ENCODE measurements at places on chromosomes 3 and 15.

DNA sequence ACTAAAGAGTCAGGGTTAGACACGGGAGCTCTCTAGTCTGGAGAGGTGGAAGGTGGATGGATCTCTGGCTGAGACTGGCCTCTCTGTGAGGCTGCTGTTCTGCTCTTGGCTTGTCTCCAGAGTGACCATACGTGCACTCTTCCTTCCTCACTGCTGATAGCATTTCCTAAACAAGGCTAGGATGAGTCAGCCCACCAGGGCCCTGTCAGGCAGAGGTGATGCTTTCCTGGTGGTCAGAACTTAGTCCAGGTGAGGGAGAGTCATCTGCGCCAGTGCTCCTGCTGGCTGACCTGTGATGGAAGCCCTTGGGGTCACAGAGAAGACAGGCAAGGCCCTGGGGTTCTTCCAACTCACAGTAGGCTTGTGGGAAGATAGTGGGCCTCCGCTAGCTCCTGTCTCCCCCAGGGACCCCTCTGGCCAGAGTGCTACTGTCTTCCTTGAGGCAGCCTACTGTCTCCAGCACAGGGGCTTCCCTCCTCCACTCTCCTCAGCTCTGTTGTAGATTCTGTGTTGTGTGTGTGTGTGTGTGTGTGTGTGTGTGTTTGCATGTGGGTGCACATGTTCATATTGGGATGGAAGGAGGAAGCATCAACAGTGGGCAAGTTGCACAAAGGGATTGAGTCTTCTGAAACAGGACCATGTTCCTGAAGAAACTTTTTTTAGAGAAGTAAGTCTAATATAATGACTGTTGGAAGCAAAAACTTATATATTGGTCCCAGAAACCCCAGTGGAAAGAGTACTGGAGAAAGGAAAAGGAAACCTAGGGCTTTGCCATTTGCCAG lies 16.5 kb downstream of the ALPK3 start:
- no peak for DNase-seq

- DNase-seq, result no peak
Observed at GRCh38 chr15:26179906-26180305, 316.8 kb upstream of the ATP10A start.

GRCh38 chr3:52345521-52346109 lies 29.5 kb downstream of the DNAH1 start:
- DNase-seq, result no peak

DNA sequence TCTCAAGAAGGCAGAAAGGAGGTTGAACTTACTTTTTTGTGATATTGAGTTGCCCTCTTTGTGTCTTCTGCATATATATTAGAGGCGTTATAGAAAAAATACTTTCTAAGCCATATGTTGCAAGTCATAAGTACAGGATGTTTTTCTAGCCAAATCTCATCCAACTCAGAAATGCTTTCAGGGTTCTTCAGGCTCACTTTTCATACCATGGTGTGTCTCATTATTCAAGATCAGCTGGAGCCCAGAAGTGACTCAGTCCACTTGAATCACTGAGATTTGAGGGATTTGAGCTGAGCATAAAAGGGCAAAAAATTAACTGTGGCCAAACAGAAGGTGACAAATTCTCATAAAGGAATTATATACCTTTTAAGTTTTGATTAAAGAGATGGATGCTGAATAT lies 157.3 kb downstream of the WNT5A start:
- no peak for DNase-seq

- no peak for DNase-seq
Observed at GRCh38 chr3:119418641-119419040, 44.8 kb downstream of the TMEM39A start.

GRCh38 chr3:11507719-11508118 lies 136.0 kb downstream of the VGLL4 start:
- DNase-seq, result no peak

- DNase-seq, result no peak
Observed at GRCh38 chr15:86645925-86646500, 566.3 kb downstream of the AGBL1 start.

DNA sequence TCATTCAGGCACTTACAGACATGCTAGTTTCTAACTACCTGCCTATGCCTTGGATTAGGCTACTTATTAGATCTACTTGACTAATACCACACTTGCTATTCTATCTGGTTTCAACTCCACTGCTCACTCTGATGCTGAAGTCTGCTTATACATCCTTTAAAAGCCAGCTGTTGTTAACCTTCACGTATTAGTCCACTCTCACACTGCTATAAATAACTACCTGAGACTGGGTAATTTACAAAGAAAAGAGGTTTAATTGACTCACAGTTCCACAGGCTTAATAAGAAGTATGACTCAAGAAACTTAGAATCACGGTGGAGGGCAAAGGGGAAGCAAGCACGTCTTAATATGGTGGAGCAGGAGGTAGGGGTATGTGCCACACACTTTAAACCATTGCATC lies 47.7 kb upstream of the ANKRD28 start:
- no peak for DNase-seq

DNA sequence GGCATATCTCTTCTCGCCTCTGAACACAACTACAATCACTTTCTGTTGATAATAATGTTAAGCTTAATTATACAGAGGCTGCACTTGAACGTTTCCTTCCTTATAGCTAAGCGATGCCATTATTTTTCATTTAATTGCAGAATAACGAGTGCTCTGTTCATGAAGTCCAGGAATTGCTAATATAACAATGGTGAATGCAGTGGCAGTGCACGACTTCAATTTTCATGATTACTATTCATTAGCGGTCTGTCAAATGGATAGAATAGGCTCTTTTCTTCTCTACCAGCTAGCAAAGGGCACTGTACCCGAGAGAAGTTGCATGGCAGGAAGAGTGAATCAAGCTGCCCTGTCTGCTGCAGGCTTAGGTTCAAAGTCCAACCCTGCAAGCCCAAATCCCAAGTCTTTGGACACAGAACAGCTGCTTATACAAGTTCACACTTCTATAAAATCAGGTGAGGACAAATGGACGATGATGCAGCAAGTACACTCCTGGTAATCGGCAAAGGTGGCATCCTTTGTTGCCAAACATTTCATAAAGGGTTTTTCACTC lies 75.6 kb downstream of the PDZRN3 start:
- no peak for DNase-seq

- no peak for DNase-seq
Observed at GRCh38 chr3:127779747-127780146, 42.6 kb downstream of the MGLL start.

DNA sequence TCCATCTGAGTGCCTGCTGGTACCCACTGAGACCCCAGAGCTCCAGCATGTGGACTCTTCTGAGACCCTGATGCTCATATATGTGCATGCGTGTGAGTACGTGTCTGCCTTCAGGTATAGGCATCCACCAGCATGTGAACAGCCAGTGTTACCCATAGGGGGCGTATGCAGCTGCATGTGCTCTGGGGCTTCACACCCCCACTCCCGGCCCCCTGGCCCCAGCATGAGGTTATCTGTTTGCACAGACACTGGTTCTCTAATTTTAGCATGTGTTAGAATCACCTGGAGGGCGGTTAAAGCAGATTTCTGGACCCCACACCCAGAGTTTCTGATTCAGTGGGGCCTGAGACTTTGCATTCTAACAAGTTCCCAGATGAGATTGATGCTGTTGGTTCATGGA lies 824 bp upstream of the CILP start:
- DNase-seq, result peak; percentile 62

DNA sequence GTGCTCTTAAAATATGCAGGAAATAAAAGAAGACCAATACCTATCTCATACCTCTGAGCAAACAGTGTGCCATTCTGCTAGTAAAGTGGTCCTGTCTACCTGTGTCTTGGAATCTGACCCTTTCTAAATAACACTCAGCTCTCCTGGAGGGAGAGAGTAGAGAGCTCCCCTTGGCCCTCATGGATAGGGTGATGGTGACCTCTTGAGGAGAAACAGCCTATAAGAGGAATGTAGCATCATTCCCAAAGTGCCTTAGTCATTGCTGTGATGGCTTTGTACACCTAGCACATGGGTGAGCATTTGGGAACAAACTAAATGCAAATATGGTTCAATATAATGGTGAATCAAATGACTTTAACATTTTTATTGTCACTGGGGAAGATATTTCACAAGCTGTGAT lies 10.0 kb downstream of the SNTN start:
- no peak for DNase-seq

DNA sequence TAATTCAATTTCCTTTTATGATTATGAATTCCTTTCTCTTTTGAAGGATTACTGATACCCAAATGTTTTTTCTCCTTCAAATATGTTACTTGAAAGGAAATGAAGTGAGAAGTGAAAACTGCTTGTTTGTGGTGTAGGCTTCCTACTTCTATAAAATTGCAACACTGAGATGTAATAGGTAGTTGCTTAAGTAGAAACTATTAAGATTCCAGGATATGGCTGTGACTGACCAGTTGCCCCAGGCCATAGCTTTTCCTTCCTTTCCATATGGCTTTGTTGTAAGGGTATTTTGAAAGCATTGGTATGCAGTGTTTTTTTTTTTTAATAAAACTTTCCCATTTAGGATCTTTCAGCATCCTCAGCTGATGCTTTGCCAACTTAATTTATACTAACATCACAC lies 28.5 kb downstream of the DNAJC13 start:
- no peak for DNase-seq

GRCh38 chr3:24129549-24129948 lies 184.5 kb downstream of the NR1D2 start:
- DNase-seq, result no peak

GRCh38 chr3:71414189-71414927 lies 169.2 kb downstream of the FOXP1 start:
- DNase-seq, result no peak

DNA sequence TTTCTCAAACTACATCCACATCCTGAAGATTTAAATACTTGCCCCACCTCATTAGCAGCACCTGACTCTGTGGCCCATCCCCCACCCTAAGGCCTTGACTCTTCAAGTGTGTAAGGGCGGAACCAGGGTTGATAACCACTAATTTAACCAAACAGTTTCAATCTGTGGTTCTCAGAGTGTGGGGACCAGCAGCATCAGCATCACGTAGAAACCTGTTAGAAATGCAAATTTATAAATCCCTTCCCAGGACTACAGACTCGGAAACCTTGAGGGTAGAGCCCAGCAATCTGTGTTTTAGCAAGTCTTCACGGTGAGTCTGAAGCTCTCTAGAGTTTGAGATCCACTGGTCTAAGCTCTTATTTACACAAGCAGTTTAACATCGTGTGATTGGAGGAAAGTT lies 12.4 kb downstream of the GNB4 start:
- DNase-seq, result peak; percentile 13

GRCh38 chr3:191301017-191301416 lies 28.2 kb upstream of the CCDC50 start:
- DNase-seq, result no peak

- DNase-seq, result no peak
Observed at GRCh38 chr15:96889734-96890480, 559.4 kb downstream of the NR2F2 start.

GRCh38 chr15:38883987-38884386 lies 319.4 kb upstream of the RASGRP1 start:
- no peak for DNase-seq

- DNase-seq, result no peak
Observed at GRCh38 chr15:76229266-76229665, 82.0 kb downstream of the ETFA start.

GRCh38 chr15:25611603-25612002 lies 172.8 kb upstream of the UBE3A start:
- no peak for DNase-seq

DNA sequence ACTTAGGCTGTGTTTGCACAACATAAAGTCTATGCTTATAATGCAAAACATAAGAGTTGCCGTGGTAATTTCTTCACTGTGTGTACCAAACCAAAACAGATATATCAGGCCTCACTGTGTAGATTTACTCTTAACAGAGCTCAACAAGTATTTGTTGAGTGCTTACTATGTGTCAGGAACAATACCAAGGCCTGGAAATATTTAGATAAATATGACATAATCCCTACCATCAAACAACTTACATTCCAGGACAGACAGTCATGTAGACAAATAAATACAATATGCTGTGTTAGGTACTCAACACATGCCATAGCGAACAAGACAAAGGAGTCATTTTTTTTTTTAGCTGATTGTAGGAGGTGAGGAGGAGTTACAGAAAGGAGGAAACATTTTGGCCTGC lies 554.0 kb downstream of the NSUN3 start:
- no peak for DNase-seq

- DNase-seq, result no peak
Observed at GRCh38 chr15:41966920-41967465, 5.4 kb downstream of the EHD4 start.

DNA sequence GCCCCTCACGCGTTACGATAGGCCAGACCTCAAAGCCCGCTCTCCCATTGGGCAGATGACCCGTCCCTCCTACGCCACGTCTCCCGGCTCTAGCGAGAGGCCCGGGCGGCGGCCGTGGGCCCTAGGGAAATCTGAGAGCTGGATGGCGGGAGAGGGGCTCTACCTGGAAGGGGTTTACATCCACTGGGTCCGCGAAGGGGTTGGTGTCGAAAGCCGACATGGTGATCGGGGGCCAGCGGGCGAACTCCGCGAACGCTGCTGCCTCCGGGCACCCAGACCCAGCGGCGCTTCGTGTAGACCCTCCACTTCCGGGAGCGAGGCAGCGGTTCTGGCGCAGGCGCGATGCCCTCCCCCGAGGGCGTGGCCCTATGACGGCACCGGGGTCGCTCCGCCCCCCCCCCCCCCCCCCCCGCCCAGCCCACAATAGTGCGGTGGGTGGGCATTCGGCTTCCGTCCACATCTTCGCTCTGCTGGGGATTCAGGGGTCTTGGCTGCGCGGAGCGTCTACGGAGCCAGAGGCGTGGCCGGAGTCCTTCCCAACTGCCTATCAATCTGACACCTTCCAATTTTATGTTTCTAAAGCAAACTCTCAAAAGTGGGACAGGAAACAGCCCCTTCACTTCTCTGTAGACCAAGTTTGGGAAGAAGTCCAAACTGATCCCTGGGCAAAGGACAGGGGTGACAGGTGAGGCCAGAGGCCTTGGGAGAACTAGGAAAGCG lies at the start of gene SCAMP2:
Gene SCAMP2, minus strand, starts transcription at position 330 of the 720 bp plus-strand sequence. Its CDS starts 110 bp downstream, at position 220.
- peak; percentile 92 for DNase-seq

DNA sequence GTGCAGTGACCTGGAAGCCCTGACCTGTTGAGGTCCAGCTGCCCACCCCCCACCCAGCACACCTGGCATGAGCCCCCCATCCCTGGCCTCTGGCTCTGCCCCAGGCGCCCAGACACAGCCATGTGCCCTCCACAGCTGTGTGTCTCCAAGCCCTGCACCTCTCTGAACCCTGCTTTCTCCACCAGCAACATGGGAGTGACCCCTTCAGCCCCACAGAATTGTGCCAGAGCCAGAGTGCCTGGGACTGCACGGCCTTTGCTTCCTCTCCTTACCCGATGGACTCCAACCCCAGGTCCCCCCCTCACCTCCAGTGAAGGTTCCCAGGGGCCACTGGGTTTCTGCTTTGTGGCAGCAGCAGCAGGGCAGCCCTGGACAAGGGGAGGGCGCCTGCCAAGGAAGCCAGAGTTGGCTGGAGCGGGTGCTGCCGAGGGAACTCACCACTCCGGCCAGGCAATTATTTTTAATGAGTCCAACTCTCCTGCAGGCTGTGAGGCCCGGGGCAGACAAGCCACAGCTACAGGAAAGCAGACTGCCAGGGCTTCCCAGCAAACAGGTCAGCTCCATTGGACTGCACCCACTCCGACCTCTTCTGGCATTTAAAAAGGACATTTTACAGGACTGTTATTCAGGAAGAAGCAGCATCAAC lies 24.1 kb downstream of the PRR20G start:
- DNase-seq, result no peak
